Hematopoietic multipotent progenitor cell treated with erythropoietin and hydrocortisone succinate and interleukin-3 and kit ligand, for 15 days (in vitro differentiated cells): ENCODE measurements at places on chromosomes 6 and 20.

- DNase-seq: no peak
These were observed 557.0 kb downstream of the HAO1 start for GRCh38 chr20:7383216-7383615.

DNA sequence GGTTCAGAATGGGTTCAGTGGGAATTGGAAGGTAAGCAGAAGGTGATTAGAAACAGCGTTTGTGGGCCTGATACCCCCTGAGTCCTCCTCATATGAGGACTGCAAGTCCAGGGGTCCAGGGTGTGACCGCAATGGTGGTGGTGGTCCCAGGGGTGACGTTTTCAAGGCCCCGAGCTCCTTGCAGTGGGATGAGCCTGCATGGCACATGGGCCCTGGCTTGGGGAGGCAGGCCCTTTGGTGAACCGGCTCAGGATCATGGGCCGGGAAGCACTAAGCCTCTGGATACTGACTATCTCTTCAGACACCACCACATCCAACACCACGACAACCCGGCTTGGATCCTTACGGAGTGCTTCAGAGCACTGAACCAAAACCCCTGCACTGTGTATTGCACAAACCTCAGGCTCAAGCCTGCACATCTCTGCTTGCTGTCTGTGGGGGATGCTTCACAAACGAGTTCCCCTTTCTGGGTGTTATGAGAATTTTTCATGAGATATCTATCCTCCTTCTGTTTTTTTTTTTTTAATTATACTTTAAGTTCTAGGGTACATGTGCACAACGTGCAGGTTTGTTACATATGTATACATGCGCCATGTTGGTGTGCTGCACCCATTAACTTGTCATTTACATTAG is 67.9 kb downstream of the STK35 start:
- DNase-seq: no peak

- DNase-seq: no peak
These were observed 117.6 kb downstream of the TMEM242 start for GRCh38 chr6:157205473-157206358.

DNA sequence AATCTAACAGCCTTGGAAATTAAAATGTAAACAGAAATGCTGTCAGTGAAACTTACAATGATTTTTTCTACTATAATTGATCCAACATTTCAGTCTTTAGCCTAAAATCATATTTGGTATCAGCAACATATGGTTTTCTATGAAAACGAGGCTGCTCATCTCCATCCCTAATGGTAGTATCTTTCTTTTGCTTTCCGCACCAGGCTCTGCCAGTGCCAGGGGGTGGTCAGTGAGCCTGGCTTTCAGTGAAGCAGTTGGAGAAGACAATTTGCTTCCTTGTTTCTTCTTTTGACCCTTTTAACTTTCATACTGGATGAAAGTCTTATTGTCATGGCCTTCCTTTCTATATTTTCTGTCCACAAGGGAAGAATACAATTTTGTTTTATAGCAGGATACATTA is 258.4 kb downstream of the ARID1B start:
- no peak for DNase-seq

GRCh38 chr6:129115471-129115870 is 232.5 kb downstream of the LAMA2 start:
- DNase-seq: no peak

DNA sequence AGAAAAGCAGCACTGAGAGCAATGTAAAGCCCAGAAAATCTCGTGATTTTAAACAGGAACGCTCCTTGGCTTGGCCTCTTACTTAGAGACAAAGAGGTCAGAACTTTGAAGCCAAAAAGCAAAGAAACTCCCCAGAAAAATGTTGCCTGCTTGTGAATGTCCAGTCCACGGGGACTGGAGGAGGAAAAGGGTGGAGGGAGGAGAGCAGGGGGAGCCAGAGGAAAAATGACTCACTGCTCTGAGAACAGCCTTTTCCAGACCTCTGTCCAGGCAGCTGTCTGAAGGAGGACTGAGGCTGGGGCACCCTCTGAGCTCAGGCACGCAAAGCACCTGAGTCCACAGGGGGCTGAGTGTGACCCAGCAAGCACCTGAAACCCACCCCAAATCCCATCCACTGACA is 64.7 kb downstream of the TRAM2 start:
- no peak for DNase-seq

GRCh38 chr6:21348146-21348503 is 245.4 kb upstream of the SOX4 start:
- DNase-seq: no peak

DNA sequence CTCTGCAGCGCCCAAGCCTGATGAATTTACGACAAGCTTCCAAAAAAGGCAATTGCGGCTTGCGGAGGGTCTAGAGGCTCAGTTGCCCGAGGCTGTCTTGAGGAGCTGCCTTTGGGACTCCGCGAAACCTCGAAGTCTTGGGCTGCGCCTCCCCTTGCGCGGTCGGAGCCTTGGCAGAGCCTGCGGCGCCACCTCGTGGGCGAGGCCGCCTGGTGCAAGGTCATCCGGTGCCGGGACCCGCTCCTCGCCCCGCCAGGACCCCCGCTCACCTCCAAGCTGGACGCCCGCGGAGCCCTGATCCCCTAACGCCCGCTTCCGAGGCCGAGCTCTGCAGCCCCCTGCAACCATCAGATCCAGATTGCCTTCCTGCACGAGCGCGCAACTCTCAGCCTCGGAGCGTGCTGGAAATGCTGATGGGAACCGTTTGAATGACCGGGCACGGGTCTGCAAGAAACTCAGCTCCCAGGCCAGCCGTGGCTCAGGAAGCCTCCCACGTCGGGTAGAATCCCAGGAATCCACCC is 14.9 kb upstream of the FAM210B start:
- peak; percentile 47 for DNase-seq

DNA sequence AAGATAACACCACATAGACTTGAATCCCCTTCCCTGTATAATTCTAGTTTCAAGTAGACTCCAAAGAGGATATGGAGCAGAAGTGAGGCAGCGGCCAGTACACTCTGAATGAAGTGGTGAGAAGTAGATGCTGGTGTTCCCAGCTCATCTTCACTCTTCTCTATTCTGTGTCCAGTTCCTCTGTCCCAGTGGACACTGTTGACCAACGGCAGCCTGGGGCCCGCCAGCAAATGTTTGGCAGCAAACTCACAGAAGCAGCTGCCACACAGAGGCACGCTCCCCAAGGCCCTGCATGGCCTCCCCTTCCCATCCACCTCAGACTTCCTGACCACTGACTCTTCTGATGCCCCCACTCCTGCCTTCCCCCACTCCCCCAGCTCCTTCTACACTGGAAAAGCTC is 358.9 kb upstream of the ID4 start:
- no peak for DNase-seq

GRCh38 chr6:108944707-108945680 is 96.8 kb downstream of the ARMC2 start:
- no peak for DNase-seq

GRCh38 chr20:14878676-14879019 is 541.2 kb upstream of the FLRT3 start:
- no peak for DNase-seq

DNA sequence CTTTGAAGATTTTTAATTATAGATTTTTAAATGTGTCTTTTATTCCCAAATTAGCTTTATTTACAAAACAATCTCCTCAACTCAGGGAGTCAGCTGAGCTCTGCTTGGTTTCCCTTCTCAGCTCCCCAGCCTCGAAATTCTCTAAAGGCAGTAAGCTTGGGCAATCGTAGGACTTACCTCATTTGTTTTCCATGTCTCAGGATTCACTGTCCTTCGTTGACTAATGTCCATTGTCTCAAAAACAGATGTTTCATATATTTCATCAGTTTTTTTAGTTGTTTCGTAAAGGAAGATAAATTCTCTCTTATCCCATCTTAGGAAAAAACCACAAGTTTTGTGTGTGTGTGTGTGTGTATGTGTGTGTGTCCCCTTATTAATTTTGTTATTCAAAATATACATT is 102.2 kb upstream of the ADGRF1 start:
- no peak for DNase-seq

DNA sequence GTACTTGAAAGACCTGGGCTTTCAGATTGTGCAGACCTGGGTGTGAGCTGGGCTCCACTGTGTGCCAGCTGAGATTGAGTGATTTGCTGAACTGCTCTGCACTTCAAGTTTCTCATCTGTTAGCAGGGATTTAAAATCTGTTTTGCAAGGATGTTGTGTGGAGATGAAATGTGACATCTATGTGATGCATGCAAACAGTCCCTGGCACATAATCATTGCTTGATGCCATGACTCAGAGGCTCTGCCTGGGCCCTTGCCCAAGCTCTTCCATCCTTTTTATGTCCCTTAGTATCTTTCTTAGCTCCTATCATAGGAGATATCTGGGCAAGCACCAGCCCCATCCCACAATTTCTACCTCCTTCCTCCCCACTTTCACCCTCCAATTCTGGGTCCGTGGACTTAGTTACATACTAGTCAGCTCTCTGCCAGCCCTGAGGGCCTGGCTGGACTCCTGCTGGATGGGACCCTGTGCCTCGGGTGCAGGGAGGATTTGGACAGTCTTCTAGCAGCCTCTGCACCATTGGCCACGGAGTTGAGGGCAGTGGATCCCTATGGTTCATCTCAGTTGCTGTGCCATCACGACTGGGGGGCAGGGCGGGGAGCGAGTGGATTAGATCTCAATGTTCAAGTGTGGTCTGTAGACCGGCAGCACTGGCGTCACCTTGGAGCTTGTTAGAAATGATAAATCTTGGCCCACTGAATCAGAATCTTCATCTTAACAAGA is 103.6 kb downstream of the MAP3K7 start:
- DNase-seq: no peak

DNA sequence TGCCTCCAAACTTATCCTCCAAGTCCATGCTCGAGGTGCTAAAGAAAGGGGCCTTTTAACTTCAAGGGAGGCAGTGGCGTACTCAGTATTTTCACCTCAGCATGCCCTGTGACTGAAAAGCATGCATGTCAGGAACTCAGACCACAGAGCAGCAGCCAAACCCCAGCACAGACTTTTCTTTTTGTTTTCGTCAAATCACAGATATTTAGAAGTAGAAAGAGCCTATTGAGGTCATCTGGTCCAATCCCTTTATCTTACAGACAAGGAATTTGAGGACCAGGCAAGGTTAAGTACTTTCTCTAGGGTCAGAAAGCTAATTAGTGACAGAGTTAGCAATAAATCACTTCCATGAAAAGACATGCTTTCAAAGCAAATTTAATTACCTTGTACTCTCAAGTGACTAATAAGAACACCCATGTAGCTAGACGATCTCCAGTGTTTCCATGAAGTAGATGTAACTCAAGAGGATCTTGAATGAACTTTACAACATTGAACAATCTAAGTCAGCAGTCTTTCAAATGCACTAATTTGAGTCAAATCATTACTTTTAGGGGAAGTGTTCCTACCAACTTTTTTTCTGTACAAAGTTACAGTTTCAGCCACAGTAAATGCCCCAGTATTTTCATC is 35.9 kb downstream of the MOXD1 start:
- no peak for DNase-seq

- DNase-seq: no peak
These were observed 64.4 kb downstream of the CD40 start for GRCh38 chr20:46182276-46183200.

DNA sequence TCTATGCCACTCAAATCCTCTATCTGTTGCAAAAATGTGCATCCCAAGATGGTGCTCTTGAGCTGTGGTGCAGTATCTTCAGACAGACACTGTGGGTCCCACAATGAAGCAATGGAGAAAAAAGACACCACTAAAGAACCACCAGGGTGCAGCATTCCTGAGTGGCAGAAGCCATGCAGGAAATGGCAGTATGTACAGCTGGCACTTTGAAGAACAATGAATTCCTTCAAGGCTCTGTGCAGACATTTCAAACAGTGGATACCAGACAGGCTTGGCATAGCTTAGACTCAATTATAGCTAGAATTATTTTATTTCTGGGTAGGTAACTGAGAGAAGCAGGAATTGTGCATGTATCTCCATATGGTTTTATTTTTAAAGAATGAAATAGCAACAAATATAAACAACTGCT is 24.0 kb upstream of the HDAC2 start:
- no peak for DNase-seq

- no peak for DNase-seq
These were observed 974.0 kb upstream of the GJE1 start for GRCh38 chr6:141158740-141159139.

GRCh38 chr20:9311132-9311531 is 203.3 kb upstream of the LAMP5 start:
- no peak for DNase-seq

DNA sequence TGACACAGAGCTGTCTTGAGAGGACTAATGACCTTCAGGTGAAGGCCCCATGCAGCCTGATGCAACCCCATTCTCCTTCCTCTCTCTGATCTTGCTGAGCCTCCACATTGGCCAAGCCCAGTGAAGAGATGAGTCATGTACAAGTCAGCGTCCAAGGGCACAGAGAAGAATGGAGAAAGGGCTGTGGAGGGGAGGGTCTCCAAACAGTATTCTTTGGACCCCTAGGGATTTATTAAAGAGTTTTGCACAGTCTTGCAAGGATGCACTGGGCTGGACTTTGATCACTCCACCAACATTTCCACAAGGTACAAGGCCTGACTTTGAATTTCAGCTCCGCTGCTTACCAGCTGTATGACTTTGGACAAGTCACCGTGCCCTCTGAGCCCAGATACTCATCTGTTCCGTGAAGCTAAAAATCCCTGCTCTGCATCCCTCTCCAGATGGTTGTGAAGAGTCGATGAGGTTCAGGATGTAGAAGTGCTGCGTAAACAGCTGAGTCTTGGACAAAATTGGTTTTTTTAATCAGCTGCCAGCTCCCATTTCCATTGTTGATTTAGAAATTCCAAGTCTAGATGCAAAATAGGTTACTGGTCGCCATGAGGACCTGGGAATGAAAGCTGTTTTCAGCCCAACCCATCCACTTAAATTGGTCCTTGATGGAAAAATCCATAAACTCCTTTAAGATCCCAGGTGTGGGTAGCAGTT is 14.1 kb upstream of the KCNG1 start:
- DNase-seq: no peak

GRCh38 chr6:155245831-155246230 is 18.0 kb upstream of the CLDN20 start:
- DNase-seq: no peak

DNA sequence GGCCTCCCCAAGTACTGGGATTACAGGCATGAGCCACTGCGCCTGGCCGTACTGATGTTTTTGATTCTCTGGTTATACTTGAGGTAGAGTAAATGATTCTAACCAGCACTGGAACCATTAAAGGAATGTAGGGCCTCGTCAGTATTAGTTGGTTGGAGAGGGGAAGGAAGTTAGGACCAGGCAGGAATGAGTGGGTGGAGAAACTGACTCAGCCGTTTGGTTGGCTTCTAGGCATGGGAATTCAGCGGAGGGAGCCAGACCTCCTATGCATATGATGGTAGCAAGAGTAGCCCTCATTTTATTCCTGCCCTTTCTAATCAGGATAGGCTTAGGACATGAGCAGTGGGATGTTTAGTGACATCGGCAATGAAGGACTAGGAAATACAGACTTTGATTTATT is 19.0 kb upstream of the SERINC3 start:
- DNase-seq: no peak

DNA sequence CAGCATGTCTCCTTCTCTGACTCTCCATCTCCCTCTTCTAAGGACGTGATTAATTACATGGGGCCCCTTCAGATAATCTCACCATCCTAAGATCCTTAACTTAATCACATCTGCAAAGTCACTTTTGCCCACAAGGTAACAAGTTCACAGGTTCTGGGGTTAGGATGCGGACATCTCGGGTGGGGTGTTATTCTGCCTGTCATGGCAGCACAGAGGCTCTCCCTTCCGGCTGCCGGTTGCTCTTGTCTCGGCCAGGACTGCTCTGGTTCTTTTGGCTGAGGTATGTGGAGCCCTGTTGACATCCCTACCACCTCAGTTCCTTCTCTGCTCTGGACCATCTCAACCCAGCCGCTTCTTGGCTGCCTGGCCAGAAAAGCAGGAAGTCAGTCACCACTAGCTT is 4.2 kb upstream of the CST11 start:
- no peak for DNase-seq
